ENCODE measurements at places on chromosomes 1 and 21.

- no peak for DNase-seq
These were observed 64.6 kb downstream of the KDM1A start for GRCh38 chr1:23083714-23084480.

- peak; percentile 90 for DNase-seq
These were observed 29.6 kb downstream of the DUSP10 start for GRCh38 chr1:221712198-221712684.

- DNase-seq, result peak; percentile 6
These were observed 743 bp downstream of the PHF13 start for GRCh38 chr1:6614019-6614928.

DNA sequence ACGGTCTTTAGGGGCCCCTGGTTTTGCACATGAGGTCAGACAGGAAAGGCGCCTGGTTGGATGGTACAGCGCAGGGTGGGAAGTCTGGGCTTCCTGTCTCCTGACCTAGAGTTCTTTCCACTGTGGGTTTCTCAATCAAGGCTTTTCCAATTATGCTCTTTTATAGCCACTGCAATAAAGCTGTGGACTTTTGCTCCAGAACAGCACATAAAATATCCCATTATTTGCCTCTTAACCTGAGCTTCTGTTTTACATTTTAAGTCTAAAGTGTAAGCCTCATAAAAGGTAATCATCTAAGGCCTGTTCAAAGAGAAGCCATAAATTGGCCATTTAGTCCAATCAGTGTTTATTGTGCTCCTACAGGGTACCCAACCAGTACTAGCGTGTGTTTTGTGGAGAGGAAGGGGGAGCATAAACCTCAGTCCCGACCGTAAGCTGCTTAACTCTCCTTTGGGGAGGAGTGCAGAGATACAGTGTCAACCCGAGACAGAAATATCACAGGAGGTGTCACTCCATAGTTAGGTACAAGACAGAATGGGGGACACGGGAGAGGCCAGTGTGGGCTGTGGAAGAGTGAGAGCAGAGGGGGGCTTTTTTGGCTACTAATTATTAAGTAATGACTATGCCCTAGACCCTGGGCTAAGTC is 270.0 kb downstream of the TRABD2B start:
- DNase-seq, result peak; percentile 53

DNA sequence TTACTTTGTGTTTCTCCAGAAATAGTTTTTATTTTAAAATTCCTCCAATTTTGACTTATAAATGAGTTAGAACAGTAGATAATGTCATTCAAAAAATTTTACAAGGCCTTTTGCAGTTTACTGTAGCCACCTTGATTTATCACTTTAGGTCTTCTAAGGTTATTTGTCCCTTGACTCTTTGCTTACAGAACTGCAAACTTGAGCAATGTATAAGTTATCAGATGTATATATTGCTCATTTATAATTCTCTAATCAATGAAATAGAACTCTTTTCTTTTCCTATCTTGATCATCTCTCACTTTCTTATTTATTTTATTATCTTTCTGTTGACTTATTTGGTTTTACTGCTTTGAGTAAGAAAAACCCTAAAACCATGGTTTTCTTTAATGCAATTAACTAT is 5.8 kb upstream of the SPTA1 start:
- DNase-seq, result no peak

DNA sequence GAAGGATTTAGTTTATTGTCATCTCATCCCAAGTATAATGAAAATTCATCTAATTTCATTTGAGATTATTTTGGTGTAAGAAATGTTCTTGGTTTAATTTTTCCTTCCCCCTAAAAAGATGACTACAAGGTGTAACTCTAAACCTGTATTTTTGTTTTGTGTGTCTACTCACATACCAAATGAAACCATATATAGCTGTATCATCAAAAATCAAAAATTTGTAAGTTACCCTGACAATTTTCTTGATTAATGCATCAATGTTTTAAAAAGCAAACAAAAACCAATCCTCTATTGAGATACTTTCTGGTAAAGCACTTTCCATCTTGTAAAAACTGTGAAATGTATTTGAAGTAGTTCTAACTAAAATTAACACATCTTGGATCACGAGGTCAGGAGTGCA is 30.8 kb downstream of the FH start:
- DNase-seq, result no peak

- peak; percentile 56 for DNase-seq
These were observed 11.2 kb downstream of the CD84 start for GRCh38 chr1:160567858-160568682.

DNA sequence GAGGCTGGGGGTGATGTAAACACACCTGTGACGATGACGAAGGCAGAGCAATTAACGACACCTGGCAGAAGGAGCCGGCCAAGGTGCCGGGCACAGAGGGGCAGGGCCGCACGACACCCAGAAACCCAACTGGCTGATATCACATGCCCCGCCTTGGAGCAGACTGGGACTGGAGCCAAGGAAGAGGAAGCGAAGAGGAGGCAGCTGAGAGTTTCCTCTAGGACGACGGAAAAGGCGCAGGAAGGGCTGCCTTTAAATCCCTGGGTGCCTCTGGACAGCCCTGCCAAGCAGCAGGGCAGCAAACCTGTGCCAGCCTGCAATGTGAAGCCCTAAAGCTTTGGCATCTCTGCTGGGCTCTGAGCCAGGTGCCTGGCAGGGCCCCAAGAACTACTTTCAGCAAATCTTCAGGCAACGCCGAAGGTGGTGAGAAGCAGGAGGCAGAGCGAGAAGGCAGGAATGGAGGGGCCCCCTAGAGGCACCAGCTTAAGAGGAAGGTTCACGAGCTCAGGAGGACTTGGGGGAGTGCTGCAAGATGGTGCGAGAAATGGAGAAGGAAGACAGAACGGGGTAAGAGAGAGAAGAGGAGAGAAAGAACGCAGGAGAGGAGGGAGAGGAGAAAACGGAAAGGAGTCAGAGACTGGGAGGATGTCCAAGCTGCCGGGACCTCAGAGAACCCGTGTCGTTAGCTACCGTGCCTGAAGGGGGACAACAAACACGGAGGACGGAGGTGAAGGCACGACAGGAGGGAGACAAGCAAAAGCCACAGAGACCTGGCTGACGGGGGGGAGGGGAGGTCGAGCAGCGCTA is 25.3 kb upstream of the PEF1 start:
- peak; percentile 16 for DNase-seq

DNA sequence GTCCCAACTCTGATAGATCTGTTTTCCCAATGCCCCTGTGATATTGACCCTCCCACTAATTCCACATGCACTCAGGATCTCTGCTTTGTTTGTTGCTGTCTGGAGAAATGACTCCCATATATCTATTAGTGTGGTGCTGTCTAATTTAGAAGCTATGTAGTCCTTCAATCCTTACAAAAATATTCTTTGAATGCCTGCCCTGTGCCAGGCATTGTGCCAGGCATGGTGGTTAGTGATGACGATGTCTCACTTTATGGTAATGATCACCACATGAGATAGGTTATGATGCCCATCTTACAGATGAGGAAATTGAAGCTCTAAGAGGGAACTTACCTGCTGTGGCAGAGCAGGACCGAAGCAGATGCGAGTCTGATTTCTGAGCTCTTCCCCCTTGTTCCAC is 12.9 kb downstream of the MYOG start:
- DNase-seq, result no peak

- DNase-seq, result no peak
These were observed at the start of gene CYP4X1 for GRCh38 chr1:47023268-47024140. CYP4X1 (plus strand) TSS chr1:47023669; CDS start chr1:47023818, 149 bp downstream.

- DNase-seq, result no peak
These were observed 111.6 kb downstream of the MATN1 start for GRCh38 chr1:30611741-30612309.

- no peak for DNase-seq
These were observed 57.7 kb downstream of the DMAP1 start for GRCh38 chr1:44270686-44271628.

GRCh38 chr1:19476450-19477190 is 8.7 kb downstream of the CAPZB start:
- DNase-seq, result peak; percentile 43

DNA sequence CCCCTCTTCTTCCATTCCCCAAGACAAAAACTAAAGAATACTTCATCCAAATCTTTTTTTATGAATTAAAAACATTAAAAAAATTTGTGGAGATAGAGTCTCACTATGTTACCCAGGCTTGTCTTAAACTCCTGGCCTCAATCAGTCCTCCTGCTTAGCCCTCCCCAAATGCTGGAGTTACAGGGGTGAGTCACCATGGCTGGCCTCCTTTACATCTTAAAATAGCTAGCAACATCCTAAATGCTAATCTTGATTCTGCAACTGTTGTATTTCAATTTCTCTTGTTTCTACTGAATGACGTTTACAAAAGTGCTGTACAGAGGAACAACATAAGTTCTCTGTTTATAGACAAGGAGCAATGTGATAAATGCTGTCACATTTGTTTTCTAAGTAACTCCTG is 483.5 kb downstream of the ADGRL2 start:
- DNase-seq, result no peak

DNA sequence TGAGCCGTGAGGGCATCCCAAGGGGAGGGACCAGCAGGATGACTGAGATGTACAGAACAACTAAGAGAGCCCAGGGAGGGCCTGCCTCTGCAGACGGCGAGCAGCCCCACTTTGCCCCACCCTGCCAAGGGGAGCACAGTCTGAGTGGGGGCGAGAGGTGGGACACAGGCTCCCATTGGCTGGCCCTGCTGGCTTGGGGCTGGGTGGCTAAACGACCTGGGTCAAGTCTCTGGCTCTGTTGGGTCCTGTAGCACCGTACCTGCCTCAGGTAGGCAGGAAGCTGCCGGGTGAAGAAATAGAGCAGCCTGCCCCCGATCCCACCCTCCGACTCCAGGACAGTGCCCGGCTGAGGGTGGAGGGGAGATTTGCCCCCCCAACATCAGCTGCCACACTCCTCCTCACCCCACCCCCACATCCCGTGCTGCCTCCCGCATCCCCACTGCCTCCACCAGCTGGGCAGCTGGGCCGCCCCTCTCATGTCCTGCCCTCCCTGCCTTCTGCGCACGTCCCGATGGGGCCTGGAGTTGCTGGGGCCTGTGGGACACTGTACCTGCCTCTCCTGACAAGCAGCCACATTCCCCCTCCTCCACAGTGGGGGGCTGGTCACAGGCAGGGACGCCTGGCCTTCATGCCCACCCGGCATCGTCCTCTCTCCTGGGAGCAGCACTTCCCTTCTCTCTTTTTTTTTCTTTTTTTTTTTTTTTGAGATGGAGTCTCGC is 12.6 kb upstream of the PLEKHG5 start:
- DNase-seq, result no peak

DNA sequence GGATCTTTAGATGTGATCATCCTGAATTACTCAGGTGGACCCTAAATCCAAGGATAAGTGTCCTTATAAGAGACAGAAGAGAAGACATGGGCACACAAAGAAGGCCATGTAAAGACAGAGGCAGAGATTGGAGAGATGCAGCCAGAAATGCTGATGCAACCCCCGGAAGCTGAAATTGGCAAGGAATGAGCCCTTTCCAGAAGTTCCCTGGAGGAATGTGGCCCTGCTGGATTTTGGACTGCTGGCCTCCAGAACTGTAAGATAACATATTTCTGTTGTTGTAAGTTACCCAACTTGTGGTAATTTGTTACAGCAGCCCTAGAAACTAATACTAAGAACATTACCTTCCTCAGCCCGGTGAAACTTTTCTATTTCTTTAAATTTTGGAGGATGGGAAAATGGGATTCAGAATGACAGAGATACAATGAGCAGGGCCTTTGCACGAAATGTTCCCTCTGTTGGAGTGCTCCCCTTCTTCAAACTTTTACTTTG is 11.2 kb upstream of the PLPP3 start:
- DNase-seq, result no peak

GRCh38 chr1:31930836-31931592 is 7.2 kb downstream of the PTP4A2 start:
- no peak for DNase-seq

DNA sequence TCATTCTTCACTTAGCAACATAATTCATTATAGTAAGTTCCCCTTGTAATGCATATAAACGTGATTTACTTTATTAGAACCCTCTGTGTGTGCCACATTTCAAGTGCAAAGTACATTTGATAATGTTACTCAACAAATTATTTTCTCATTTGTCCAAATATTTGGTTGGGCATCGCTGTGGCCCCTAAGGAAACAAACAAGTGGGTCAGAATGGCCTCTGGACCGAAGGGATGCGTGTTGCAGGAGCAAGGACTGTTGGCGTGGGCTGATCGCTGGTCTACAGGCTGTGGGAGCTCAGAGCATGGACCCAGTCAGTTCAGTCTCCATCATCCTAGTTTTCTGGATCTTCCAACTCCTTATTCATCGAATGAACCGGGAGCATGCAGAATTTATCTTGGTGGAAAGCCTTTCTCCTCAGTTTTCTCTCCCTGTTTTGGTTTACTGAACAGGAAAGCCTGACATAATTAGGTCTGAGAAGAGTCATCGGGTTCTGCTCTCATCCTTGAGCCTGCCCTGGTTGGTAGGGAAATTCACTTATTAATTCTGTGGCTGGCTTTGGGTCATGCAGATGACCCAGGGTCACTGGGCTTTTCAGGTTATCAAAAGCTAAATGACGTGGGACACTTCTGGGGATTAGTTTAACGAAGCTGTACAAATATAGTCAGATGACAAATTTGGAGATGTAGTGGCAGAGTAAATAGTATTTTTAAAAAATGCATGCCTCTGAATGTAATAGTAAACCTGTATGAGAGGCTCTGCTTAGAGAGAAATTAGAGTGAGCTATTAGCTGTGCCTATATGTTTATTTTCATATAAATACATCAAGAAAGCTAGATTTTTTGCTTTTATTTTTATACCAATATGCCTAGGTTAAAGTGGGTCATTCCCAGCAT is 200.2 kb downstream of the SDCCAG8 start:
- no peak for DNase-seq

GRCh38 chr1:13694886-13695684 is 4.9 kb upstream of the PRDM2 start:
- DNase-seq, result no peak

- no peak for DNase-seq
These were observed 3.9 kb downstream of the MFN2 start for GRCh38 chr1:11984121-11984520.
